CD8-positive, alpha-beta memory T cell (primary cell): ENCODE measurements at places on chromosomes 6 and 20.

DNA sequence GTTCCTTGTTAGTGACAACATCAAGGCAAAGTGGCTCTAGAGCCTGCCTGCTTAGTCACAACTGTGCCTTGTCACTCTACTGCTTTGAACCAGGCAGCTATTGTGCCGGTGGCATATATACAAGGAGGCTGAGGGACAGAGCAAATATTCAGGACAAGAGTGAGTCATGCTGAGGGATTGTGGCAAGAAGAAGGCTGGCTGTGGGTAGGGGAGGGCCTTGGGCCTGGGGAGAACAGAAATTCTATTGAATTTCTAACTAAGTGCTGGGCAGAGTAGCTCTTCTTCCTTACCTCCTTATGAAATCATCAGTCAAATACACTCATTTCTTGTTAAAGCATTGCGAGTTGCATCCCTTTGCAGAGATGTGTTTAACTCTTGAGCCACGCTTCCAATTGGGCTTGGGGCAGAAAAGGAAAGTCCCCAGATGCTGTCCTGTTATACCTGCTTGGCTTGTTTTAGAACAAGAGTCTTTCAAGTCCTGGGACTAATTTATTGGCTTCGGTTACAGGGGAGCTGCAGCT, 59.7 kb downstream of the PFDN4 start:
- DNase-seq: no peak

DNA sequence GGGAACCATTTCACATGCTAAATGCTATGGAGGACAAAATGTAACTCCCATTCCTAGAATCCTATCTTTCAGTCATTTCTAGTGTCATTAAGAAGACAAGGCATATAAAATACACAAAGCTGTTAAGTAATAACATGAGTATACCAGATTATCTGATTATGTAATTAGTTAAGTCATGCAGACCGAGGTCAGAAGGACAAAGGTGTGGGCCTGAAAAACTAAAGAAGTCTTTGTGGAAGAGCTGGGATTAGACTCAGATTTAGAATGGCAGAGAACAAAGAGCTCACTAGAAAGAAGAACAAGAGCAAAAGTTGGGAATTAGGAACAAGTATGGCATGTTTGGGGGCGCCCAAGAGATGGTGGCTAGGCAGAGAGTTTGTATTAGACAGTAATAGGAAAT, 37.0 kb downstream of the EFHC1 start:
- DNase-seq: no peak

DNA sequence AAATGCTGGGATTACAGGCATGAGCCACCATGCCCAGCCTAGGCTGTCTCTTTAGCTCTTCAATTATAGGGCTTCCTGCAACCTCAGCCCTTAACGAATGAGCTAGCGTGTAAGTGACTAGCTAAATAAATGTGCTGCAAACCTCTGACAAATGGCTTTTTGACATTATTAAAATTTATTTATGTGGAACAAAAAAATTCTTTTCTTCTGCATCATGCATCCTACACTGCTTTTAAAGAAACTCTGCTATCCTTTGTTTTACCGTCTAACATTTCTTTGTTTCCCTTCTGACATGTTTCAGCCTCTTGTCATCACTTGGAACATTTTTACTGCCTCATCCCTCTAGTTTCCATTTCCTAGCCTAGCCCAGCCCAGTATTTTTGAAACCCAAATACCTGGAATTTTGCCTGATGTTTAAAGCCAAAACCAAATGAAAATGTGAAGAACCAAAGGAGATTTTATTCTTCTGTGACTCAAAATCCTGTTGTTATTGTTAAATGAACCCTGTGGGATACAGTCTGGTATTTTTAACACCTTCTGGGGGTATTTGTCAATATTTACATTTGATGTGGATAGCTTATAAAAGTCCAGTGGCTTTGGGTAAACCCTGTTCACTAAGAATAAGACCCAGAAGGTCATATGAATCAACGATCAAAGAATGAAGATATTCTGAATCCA, 9.5 kb downstream of the NT5E start:
- DNase-seq: no peak

- no peak for DNase-seq
These were observed 89.3 kb downstream of the BCAS1 start for GRCh38 chr20:53981130-53981529.

DNA sequence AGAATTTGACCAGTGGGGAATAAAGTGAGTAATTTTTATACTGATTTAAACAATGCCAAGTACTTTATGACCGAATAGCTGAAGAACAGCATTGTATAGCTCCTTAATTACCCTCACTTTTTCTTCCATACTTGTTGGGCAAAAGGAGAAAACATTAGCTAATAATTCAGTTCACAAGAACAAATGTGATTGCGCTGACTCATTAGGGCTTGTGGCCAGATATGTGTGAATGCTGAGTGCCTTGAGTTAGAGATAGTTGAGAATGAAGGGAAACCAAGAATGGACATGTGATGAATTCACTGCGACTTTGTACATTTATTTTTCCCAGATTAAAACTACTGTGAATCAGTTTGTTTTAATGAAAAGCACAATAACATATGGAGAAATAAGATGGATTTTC, 669.4 kb downstream of the TFAP2A start:
- DNase-seq: no peak

- no peak for DNase-seq
These were observed 2.3 kb upstream of the CITED2 start for GRCh38 chr6:139376604-139377218.

DNA sequence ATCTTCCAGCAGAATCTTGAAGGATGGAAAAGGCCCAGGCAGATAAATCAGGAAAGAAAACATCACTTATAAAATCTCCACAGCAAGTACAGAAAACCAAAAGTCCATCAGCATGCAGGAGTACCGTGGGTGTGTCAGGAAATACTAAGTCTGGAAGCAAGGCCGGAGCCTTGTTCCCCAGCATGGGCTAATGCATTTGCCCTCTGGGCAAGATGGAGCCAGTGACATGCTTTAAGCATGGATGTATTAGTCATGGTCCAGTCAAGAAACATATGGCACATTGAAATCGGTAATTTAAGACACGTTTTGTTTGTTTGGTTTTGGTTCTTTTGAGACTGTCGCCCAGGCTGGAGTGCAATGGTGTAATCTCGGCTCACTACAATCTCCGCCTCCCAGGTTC, 506.0 kb upstream of the JARID2 start:
- DNase-seq: no peak

DNA sequence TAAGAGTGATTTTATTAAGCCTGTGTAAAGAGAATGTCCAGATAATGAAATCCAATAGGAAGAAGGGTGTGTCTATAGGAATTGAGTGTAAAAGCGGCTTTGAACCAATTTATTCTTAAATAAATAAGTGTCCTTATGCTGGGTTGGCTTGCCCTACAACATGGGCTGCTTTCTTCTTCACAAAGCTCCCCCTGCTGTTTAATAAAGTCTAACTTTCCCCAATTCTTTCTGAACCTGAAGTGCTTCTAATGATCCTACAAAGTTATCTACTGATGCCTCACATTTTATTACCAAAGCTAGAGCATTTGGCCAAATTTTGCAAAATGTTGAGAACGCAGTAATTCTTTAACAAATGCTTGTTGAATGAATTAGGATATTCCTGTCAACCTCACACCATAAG, 36.3 kb upstream of the SIRT5 start:
- DNase-seq: peak; percentile 12

- no peak for DNase-seq
These were observed 161.0 kb upstream of the LAMP5 start for GRCh38 chr20:9353180-9353915.

DNA sequence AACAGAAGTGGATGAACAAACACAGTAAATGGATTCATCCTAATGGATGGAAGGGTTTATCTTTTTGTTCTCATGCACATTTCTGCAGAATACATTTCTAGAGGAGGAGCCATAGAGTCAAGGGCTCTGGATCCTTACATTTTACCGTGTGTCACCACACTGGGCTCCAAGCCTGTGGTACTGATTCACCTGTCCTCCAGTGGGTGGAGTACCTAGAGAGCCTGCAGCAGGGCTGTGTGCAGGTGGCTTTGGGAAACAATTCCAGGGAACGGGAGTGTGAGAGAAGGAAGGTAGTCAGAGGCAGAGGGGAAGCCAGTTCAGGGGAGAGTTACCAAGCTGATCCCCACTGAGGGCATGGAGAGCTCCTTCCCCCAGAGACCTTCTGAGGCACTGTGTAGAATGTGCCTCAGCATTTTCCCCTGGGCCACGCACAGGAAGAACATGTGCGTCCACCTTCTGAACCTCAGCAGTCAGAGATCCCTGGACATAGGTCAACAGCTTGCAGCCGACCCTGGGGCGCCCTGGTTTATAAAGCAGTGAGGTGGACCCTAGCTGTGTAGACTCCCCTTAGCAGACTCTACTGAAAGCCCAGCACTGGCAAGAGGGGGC, 85.3 kb upstream of the SLC22A23 start:
- DNase-seq: no peak

GRCh38 chr6:15476631-15477380, 186.0 kb downstream of the DTNBP1 start:
- no peak for DNase-seq

DNA sequence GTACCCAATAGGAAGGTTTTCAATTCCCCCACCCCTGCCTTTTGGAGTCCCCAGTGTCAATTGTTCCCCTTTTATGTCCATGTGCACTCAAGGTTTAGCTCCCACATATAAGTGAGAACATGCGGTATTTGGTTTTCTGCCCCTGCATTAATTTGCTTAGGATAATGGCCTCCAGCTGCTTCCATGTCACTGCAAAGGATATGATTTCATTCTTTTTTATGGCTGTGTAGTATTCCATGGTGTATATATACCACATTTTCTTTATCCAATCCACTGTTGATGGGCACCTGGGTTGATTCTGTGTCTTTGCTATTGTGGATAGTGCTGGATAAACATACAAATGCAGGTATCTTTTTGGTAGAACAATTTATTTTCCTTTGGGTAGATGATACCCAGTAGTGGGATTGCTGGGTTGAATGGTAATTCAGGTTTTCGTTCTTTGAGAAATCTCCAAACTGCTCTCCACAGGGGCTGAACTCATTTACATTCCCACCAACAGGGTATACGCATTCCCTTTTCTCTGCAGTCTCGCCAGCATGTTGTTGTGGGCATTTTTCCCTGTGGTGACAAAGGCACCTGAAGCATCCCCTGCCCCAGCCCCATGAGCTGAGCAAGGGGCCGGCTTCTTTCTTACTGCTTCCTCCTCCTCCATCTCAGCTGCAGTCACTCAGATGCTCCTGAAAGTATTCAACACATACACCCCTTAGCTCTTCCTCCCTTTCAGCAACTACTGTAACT, 66.7 kb downstream of the ELOVL2 start:
- DNase-seq: no peak

GRCh38 chr20:23970049-23970448, 18.5 kb downstream of the GGTLC1 start:
- DNase-seq: no peak

DNA sequence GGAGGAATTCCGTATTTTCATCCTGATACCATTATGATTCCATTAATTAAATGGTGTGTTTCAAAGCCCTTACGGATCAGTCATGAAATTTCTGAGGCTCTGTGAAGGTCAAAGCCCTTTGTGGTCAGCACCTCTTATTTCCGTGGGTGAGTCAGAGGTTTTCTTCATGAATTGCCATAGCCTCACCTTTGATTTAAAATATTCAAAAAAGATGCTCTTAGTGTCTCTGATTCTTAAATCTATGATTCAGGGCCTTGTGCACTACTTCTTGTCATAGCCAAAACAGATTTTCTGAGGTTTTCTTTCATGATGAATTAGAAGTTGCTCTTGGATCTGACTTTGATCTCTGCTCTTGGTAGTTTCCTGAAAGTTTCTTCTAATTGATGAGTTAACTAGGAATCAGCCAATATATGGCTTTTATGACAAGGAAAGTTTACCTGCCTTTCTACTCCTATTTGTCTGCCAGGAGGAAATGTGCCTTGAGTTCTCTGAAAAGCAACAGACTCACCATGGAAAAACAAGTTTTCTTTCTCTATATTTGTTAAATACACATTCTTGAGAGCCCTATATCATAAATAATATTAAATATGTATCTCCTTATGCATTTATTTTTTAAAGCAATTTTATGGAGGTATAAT, 613.0 kb downstream of the UTRN start:
- no peak for DNase-seq

GRCh38 chr20:539848-540247, 3.7 kb downstream of the CSNK2A1 start:
- no peak for DNase-seq

DNA sequence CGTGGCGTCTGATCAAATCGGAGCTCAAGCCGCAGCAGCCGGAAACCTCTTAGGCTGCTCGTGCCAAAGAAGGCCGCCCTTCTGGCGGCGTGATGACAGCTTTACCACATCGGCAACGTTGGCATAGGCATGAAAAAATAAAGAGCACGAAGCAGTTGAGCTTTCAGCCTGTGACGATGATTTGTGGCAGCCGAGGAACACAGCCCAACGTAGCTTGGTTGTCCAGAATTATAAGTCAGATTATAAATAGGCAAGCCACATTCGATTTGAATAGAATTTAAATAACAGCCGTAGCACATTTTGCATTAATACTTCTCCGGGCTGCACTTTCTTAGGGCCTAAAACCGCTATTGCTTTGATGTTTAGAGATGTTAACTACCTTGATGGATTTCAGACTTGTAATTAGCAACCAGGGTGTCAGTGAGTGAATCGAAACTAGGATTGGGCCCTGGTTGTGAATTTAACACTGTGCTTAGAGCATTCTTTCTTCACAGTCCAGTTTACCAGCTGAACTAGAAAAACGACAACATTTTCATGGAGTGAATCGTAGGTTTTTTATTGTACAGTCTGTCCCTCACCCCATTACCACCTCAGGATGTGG, 864 bp upstream of the BCLAF1 start:
- DNase-seq: peak; percentile 77

GRCh38 chr6:150925976-150926375, 60.5 kb downstream of the MTHFD1L start:
- DNase-seq: no peak

DNA sequence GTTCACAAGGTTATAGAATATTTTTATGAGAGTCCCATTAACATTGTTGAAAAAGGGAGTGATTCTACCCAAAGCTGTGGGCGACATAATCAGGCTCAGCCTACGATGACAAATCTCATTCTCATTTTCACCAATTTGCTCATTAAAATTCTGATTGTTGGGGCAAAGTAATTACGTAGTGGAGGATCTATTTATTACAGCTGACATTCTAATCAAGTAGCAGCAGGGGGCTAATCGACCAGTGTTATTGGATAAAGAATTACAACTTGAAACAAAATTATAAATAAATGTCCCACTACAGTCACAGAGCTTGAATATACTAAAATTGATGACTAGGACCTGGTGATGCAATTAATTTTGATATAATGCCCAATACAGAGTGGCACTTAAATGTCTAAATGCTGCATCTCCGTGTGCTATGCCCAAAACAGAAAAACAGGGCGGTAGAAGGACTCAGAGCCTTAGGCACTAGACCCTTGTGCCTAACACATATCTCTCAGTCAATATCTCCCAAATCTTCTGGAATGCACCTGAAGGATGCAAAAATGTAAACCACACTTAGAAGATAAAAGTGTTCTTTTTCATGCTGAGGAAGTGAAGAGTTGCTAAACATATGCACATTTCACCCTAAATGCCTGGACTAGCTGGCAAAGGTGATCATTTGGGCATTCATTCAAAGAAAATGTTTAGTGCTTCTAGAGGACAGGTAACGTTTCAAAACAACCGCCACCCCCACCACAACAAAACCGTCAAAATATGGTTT, 88.3 kb downstream of the CD24 start:
- no peak for DNase-seq
